ENCODE measurements at places on chromosomes 3 and 15. TPM values are rescaled to one million over a fixed set of nuclear protein-coding genes. Genes with fewer than 3 reads are reported as not detected.

GRCh38 chr3:38121832-38122461 is 15.0 kb downstream of the ACAA1 start:
- DNase-seq = no peak
- peaks cover 18% of the 10 kb centered on the region for H3K36me3 ChIP-seq
- no peaks in the 10 kb centered on the region for H3K4me1 ChIP-seq
- no peaks in the 10 kb centered on the region for H3K27me3 ChIP-seq
- H3K4me3 ChIP-seq = no peak overlapping the region

DNA sequence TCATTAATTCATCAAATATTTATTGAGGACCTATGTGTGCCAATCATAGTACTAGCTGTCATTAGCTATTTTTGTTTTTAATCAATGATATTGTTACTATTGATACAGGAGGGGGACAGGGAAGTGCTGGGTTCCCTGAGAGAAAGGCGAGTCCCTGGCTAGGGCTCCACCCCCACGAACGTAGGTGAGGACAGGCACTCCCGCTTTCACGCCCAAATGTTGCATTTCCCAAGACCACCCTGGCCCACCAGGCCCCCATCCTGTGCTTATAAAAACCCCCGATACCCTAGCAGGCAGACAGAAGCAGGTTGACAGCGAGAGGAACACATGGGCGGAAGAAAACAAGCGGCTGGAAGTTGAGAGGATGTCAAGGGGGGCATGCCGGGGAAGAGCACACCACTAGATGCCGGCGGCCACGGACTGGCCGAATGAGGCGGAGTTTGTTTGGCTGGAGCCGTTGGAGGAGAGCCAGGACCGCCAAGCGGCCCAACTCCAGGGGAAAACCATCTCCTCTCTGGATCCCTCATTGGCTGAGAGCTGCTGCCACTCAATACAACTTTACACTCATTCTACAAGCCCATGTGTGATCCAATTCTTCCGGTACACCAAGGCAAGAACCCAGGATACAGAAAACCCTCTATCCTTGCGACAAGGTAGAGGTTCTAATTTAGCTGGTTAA is 798.7 kb upstream of the SEMA6D start:
- H3K4me3 ChIP-seq = no peak overlapping the region
- H3K36me3 ChIP-seq = no peaks in the 10 kb centered on the region
- H3K27me3 ChIP-seq = no peaks in the 10 kb centered on the region

DNA sequence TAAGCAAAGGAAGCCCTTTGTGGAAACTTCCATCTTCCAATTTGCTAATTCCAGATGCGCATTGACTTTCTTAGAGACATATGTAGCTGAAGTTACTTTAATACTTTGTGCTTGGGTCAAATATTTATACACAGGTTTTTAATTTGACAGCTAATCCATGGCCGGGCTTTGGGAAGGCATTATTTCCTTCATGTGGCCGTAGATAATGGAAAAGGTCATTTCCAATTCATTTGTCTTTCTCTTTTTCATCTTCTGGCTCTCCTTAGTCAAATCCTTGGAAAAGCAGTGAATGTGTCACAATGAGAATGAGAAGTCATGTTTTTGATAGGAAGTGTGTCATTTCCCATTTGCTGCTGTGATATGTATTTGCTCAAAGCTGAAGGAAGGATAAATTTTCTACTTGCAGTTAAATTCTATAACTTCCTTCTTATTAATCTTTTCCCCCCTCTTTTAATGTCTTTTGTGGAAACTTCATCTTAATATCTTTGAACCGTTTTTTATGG is 323.3 kb downstream of the CLSTN2 start:
- peaks cover 5% of the 10 kb centered on the region for H3K4me1 ChIP-seq
- peaks cover 2% of the 10 kb centered on the region for H3K27me3 ChIP-seq
- H3K36me3 ChIP-seq = no peaks in the 10 kb centered on the region
- H3K27ac ChIP-seq = no peak overlapping the region
- H3K4me3 ChIP-seq = no peak overlapping the region

The SATB1 gene
- total RNA-seq = 65.6 TPM

- H3K27me3 ChIP-seq = peaks cover under 1% of the 10 kb centered on the region
- no peak overlapping the region for H3K27ac ChIP-seq
- peaks cover 6% of the 10 kb centered on the region for H3K4me1 ChIP-seq
- H3K4me3 ChIP-seq = no peak overlapping the region
- DNase-seq = no peak
Observed at GRCh38 chr3:194395778-194396538, 3.1 kb downstream of the GP5 start.

DNA sequence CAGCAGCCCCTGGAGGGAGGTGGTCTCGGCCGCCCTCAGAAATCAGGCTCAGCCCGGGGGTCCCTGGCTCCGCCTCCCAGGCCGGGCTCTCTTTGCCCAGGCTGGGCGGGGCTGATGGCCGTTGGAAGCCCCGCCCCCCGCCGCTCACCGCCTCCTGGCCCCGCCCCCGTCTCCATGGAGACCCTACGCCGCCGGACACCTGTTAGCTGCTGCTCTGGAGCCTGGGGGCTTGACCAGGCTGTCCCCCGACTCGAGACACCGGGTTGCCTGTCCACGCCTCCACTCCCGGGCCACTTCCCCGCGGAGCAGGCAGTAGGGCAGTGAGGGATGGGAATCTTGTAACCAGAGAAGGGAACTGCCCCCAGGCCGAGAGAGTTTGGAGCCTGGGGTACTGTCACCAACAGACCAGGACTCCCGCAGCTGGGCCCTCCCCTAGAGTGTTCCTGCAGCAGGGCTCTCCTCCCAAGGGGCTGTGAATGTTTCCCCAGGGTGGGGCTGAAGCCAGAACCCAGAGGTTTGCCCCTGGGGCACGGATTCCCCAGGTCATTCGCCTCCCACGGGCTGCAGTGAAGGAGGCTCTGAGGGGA is 27.8 kb upstream of the RPL32 start:
- H3K27ac ChIP-seq = no peak overlapping the region
- H3K4me1 ChIP-seq = peaks cover 10% of the 10 kb centered on the region
- H3K27me3 ChIP-seq = peaks cover 22% of the 10 kb centered on the region
- peak overlapping the region; percentile 77 for H3K4me3 ChIP-seq
- H3K36me3 ChIP-seq = peaks cover 2% of the 10 kb centered on the region

GRCh38 chr3:7226393-7226792 is 365.5 kb downstream of the GRM7 start:
- no peaks in the 10 kb centered on the region for H3K4me1 ChIP-seq
- H3K27ac ChIP-seq = no peak overlapping the region
- DNase-seq = no peak
- H3K36me3 ChIP-seq = no peaks in the 10 kb centered on the region

The CHRNA5 gene
- 8.1 TPM for total RNA-seq

The THSD4 gene
- total RNA-seq = 6.8 TPM

DNA sequence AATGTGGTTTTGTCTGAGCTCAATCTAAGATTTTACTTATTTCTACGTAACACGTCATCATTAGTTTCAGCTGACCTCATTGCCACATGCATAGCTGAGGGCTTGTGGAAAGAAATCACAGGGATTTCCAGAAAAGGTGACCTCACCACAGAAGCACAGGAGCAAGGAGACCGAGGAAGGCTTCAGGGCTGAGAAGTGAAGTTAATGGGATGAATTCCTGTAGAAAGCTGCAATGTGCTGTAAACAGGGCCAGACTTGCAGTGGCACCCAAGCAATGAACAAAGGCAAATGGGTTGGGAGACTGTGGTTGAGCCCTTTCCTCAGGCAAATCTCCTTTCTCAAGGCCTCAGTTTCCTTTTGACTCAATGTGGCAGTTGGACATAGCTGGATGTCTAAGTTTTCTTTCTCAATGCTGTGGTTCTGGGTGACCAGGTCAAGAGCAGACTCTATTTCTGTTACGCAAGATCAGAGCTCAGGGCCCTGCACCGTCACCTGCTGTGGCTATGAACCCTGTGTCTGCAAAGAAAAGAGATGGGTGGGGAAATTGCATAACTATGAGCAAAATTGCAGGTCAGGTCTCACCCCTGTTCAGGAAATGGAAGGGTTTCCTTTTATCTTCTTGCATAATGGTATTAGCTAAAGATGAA is 252.2 kb upstream of the TBL1XR1 start:
- H3K4me1 ChIP-seq = no peaks in the 10 kb centered on the region
- no peaks in the 10 kb centered on the region for H3K36me3 ChIP-seq
- H3K4me3 ChIP-seq = no peak overlapping the region
- H3K27ac ChIP-seq = no peak overlapping the region

DNA sequence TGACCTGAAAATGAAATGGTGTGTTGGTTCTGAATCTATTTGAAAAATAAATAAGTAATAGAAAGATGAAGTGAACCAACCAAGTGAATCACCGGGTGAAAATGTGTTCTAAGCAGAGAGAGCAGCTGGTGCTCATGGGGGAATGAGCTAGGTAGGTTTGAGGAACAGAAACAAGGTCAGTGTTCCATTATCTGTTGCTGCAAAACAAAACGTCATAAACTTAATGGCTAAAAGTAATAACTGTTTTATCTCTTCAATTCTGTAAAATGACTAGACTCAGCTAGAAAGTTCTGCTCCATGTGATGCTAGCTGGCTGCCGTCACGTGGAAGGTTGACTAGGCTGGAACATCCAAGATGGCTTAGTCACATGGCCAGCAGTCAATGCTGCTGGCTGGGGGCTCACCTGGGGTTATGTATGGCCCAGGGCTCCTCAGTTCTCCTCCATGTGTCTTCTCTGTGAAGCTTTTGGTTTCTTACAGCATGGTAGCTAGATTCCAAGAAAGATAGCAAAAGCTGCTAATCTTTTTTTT is 13.3 kb upstream of the SH3BP5 start:
- no peak overlapping the region for H3K27ac ChIP-seq
- no peak overlapping the region for H3K4me3 ChIP-seq
- no peaks in the 10 kb centered on the region for H3K27me3 ChIP-seq
- no peak for DNase-seq
- no peaks in the 10 kb centered on the region for H3K36me3 ChIP-seq

GRCh38 chr15:72784456-72784876 is 908 bp upstream of the ADPGK start:
- H3K27me3 ChIP-seq = no peaks in the 10 kb centered on the region
- no peak for DNase-seq
- H3K27ac ChIP-seq = peak overlapping the region; percentile 98
- peak overlapping the region; percentile 87 for H3K4me3 ChIP-seq

DNA sequence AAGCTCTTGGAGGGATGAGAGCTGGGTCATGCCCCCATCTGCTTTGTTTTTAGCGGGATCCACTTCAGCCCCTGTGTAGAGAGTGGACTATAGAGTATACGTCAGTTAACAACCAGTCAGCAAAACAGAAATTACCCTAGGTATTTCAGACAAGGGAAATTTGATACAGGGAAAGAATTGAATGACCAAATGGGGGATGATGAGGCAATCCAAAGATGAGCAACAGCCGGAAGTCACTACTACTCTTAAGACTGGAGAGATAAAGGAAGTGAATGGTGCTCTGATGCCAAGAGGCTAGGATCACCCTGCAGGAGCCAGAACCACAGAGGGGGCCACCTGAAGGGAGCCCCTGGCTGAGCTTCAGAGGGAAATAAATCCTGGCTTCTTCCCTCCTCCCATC is 1.7 kb upstream of the GPR62 start:
- peaks cover 3% of the 10 kb centered on the region for H3K36me3 ChIP-seq
- H3K27me3 ChIP-seq = peaks cover 43% of the 10 kb centered on the region
- no peak overlapping the region for H3K27ac ChIP-seq
- H3K4me1 ChIP-seq = no peaks in the 10 kb centered on the region
- H3K4me3 ChIP-seq = no peak overlapping the region
- DNase-seq = no peak

DNA sequence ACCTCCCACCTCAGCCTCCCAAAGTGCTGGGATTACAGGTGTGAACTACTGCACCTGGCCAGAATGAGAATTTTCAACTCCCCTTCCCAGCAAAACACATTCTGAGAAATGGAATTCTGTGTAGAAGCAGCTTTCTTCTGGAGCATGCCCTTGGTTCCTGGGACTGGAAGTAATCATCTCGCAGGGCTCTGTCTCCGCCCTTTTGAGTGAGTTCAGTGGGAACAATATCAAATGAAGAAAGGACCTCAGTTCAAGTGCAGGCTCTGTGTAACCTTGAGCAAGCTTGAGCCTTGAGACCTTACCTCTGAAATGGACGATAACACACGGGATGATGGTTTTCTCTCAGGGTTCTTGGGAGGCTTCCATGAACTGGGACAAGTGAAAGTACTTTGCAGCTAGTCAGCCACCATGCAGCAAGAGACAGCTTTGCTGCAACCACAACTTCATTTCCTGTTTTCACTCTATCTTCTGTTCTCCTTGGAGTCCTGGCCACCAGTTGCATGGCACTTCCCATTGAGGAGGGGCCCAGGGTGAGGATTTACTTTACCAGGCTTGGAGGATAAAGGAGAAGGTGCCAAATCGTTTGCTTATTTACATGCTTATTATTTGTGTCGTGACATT is 35.7 kb upstream of the IGF1R start:
- DNase-seq = no peak
- H3K4me3 ChIP-seq = no peak overlapping the region
- H3K27ac ChIP-seq = no peak overlapping the region
- H3K27me3 ChIP-seq = peaks cover 7% of the 10 kb centered on the region

DNA sequence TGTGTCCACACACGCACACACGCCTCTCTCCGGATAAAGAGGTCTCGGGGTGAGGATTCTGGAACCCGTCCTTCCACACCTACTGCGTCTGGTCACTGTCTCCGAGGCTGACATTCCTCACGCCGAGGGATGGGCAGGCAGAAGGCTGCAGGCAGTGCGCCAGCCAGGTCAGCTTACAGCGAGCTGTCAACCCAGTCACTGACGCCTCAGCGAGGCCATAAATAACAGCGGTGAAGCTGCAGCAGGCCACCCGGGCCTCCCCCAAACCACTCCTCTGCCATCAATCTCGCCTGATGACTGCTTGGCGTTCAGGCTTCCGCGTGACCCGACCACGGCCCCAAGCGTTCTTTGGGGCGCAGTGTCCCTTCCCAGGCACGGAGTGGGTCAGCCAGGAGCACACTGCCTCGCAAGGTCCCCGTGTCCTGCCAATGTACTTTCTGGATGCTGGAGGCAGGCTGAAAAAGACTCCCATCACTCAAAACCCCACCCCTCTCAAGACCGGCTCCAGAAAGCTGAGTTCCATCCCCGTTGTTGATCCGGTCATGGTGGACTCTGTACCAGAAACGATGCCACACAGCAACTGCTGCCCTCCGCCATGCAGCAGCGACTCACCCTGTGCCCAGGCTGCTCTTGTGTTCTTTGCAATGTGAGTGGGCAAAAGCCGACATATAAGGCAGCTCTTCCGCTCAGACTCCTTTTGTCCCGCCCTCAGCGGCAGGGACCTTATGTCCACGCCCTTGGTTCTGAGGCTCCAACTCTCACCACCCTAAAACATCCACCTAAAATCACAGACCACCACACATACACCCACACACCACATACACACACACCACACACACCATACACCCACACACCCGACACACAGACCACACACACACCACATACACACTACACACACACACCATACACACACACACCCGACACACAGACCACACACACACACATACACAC is 27.1 kb downstream of the CPN2 start:
- no peak for DNase-seq
- H3K4me1 ChIP-seq = peaks cover 41% of the 10 kb centered on the region
- H3K4me3 ChIP-seq = no peak overlapping the region
- no peaks in the 10 kb centered on the region for H3K27me3 ChIP-seq
- H3K36me3 ChIP-seq = peaks cover 1% of the 10 kb centered on the region
